Hepatic stellate cell (primary cell): ENCODE measurements at places on chromosomes 11 and 22.

GRCh38 chr11:45457649-45458048 lies 171.5 kb upstream of the SYT13 start:
- DNase-seq: no peak

GRCh38 chr11:17972987-17973386 lies 39.9 kb downstream of the SERGEF start:
- DNase-seq: peak; percentile 54

- no peak for DNase-seq
Measured at GRCh38 chr22:50269970-50270665, at the start of gene MAPK11. TSS of gene MAPK11 (minus strand) at chr22:50270380. CDS start at chr22:50270292, 88 bp downstream.

DNA sequence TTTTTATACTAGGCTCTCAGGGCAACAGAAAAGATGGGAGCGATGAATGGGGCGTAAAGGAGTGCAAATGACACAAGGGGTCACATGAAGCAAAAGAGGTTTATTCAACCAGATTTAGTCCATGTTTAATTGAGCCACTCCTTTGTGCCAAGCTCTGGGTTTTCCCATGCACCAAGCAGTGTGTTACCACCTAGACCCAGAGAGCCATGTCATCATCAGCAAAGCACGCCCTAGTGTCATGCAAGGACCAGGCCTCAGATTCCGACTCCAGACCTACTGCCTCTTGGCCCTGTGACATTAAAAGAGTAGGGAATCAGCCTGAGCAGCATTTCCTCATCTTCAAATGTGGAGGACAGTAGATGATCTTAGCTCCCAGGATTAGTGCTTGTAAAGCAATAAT lies 1.1 kb upstream of the IGLL5 start:
- no peak for DNase-seq

GRCh38 chr11:116842909-116843308 lies 5.5 kb upstream of the APOA1 start:
- DNase-seq: no peak

DNA sequence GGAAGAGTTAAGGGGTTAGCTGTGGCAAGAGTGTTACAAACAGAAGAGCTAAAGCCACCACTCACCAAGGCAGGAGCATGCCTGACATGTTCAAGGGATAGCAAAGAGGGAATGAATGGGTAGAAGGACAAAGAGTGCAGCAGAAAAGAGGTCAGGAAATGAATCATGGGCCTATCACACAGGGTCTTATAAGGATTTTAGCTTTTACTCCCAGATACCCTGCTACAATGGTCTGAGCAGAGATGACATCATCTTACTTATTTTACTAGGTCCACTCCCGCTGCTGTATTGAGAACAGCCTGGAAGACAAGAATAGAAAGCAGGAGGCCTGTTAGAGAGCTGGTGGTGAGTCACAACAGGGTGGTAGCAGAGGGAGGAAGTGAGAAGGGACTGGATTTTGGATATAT lies 9.8 kb downstream of the TRAF6 start:
- peak; percentile 79 for DNase-seq

GRCh38 chr11:66591175-66591574 lies 1.7 kb downstream of the CCDC87 start:
- no peak for DNase-seq

DNA sequence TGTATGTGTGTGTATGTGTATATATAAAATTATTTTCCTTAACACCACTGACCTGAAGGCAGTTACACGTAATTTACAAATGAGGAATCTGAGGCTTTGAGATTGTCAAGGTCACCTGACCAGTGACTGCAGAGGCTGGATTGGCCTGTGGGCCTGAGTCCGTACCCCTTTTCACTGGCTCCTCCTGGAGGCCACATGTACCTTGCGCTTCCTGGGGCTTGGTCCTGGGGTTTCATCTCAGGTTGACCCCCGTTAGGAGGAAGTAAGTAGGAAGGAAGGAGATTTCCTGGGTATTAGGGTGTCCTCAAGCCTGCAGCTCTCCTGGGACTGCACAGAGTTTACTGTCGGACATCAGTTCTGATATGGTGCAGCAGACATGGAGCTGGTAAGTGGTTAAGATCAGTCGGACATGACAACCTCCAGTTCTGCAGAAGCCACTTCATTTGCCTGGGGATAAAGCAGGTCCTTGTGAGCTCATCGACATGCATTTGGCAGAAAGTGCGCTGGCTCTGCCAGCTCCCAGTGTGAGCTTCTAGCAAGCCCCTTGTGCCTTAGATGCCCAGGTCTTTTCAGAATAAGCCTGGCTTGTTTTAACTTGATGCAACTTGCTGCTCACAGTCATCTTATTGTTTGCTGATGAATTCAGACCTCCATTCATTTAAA lies 36.6 kb downstream of the ST3GAL4 start:
- no peak for DNase-seq

GRCh38 chr11:68010090-68011041 lies at the start of gene ALDH3B1:
TSS of gene ALDH3B1 (plus strand) at chr11:68010327. CDS start at chr11:68015298, 4,971 bp downstream.
- peak; percentile 92 for DNase-seq

- no peak for DNase-seq
Measured at GRCh38 chr11:113529606-113530005, 54.4 kb upstream of the DRD2 start.

GRCh38 chr22:41910050-41911000 lies 4.5 kb downstream of the SHISA8 start:
- DNase-seq: peak; percentile 62

DNA sequence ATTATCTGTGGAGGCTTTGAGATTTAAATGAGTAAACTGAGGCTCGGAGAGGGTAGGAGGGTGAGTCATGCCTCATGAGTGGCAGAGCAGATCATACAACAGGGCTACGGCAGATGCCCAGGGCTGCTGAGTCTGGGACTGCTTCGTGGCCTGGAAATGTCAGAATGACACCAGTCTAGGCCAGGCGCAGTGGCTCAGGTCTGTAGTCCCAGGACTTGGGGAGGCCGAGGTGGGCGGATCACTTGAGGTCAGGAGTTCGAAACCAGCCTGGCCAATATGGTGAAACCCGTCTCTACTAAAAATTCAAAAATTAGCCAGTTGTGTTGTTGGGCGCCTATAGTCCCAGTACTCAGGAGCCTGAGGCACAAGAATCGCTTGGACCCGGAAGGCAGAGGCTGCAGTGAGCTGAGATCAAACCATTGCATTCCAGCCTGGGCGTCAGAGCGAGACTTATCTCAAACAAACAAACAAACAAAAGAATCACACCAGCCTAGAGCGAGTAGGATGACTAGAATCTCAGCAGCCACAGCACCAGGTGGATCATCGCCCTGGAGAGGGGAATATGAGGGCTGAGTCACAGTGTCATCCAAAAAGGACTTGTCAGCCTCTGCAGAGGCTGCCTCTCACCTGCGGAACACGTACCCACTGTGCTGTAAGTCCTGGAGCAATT lies 48.6 kb upstream of the ADA2 start:
- no peak for DNase-seq

DNA sequence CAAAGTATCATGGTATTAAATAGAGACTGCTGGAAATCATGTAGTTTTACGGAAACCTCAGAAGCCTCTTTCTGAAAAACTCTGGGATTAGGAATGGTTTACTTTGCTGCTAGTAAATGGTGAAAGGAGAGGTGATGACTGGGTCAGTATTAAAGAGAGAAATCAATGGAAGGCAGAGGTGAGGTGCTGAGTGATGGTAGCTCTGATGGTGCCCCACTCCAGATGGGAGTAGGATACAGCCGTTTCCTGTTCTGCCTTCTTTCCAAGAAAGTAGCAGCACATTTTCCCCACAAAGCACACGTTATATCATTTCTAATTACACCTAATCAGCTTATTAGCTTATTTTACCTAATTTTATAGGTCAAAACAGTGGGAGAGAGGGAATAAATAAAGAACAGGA lies 267.6 kb upstream of the PITPNB start:
- no peak for DNase-seq

GRCh38 chr11:12675951-12676711 lies 1.9 kb downstream of the TEAD1 start:
- DNase-seq: no peak

GRCh38 chr11:106389101-106389500 lies 311.6 kb downstream of the AASDHPPT start:
- DNase-seq: peak; percentile 7

GRCh38 chr11:350723-351255 lies 18.5 kb upstream of the B4GALNT4 start:
- DNase-seq: no peak

GRCh38 chr11:1837171-1838076 lies 1.4 kb upstream of the TNNI2 start:
- DNase-seq: peak; percentile 69

DNA sequence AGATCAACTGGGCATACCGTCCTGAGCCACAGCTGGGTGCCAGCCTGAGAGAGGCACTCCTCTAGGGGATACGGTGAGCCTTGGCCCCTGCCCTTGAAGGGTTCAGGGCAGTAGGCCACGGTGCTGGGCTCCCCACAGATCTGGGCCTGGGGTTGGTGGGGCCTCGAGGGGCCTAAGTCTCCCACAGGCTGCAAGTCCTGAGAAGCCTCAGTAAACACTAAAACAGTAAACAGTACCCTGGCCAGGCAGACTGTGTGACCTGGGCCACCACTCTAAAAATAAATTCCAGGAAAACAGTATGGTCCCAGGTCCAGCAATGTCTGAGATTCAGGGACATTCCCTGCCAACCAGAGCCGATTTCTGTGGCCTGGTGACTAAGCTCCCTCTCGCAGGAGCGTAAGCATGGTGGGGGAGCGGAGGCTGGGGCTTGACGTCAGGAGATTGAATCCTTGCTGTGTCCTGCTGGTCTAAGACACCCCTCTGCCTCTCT lies 2.3 kb upstream of the RHOD start:
- DNase-seq: peak; percentile 94

DNA sequence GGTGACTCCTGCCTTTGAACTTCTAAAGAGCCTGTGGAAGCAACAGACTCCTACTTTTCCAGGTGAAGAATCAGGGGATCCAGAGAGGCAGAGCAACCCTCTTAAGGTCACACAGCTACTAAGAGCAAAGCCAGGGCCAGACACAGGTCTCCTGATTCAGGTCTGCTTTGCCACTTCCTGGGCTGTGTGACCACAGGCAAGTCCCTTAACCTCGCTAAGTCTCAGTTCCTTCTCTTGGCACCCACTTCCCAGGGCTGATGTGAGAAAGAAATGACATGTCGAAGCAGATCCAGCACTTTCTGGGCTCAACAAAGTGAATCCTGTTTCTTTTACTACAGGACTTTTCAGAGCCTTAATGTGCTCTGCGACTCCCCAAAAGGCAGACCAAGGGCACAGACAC lies 30.2 kb downstream of the UQCR10 start:
- no peak for DNase-seq

DNA sequence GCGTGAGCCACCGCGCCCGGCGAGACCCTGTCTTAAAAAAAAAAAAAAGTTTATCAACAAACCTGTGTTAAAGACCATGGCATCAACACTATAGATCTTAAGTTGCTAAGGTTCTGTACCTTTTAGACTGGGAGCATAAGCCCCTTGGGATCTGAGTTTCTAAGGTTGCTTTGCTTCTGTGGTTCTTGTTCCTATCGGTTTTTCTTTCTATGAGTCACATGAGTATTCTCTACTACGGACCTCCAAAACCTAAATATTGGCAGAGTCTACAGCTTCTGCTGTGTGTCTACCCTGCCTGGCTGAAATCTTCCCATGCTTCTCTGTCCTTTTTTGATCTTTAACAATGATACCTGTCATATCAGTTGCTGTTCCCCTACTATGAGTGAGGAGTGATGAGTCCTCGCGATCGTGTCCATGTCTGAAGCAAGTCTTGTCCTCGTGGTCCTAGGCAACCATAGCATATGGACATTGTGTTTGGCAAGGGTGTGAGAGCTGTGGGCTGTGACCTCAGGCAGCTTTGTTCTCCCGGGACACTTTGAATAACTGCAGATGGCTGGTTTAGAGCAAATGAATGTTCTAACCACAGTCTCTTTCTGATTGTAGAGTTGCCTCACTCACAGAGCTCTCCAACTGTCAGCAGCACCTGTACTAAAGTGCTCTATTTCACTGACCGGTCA lies 9.0 kb upstream of the DLAT start:
- no peak for DNase-seq

- peak; percentile 52 for DNase-seq
Measured at GRCh38 chr11:62710001-62710345, 2.5 kb downstream of the GNG3 start.

DNA sequence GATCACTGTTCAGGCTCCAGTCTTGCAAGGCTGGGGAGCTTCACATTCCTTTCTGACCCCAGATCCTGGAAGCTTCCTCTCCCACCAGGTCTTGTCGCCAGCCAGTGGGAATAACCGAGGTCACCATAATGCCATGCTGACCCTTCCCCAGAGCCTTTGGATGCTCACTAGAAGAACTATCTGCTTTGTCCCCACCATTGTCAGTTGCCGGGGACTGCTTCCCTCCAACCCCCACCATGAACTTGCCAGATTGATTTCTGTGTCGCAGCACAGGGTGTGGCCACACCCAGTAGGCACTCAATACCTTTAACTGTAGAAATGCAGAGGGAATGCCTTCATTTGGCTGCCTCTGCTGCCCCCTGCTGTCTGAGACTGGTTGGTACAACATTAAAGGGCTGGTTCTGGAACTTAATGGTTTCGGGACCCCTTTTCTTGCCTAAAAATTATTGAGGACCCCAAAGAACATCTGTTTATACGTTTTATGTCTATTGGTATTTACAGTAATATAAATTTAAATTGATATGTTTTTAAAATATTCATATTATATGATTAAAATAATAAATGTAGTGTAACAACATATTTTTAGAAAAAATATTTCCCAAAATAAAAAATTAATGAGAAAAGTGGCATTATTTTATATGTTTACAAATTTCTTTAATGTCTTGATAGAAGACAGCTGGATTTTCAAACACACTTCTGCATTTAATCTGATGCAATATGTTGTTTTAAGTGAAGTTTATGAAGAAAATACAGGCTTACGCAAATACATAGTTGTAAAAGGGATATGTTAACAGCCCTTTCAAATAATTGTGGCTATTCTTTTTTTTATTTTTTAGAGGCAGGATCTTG lies 6.7 kb upstream of the GDPD5 start:
- peak; percentile 70 for DNase-seq

DNA sequence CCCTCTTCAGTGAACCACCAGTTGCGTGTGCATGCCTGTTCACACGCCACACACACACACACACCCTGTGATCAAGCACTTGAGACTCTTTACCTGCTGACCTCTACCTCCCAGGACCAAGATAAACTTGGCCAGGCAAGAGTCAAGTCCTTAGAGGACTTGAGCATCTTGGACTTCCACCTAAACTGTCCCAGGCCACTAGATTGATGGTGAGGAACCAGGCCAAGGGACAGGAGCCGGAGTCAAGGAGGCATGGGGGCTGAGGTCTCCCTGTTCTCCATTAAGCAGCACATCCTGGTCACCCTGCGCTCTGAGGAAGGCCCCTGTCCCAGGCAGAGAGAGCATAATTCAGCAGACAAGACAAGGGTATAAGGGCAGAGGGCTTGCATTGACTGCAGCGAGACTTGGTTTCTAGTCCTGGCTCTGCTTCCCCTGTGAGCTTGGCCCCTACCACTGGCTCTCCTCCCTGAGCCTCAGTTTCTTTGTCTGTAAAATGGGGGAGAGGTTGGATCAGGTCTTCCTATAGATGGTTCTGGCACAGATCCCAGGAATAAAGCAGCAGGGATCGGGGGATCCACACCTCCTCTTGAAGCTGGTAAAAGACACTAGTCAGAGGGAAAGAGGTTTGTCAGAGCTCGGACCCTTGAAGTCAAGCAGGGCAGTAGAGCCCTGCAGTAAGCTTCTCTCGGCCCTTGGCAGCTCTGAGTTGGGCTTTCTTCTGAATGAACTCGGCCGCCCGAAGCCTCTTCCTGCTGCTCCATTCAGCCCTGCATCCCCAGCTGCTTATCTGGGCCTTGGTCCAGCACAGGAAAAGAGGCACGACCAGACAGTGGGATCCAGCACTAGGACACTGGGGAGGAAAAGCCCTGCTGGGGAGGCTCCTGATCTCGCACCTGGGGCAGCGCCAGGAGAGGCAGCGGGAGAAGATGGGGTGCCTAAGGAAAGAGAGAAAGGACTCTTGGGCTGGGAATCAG lies 2.0 kb downstream of the CREB3L1 start:
- DNase-seq: peak; percentile 82

- DNase-seq: no peak
Measured at GRCh38 chr22:40855071-40855978, 1.1 kb downstream of the ST13 start.
